ENCODE measurements at places on chromosomes 3 and 15. TPM values are rescaled to one million over a fixed set of nuclear protein-coding genes. Genes with fewer than 3 reads are reported as not detected.

PSMD2 gene
- 276 TPM for total RNA-seq

P2RY14 gene
- not detected for total RNA-seq

SMAD6 gene
- 0.83 TPM for total RNA-seq

NANOGP8 gene
- not detected for total RNA-seq

HRG gene
- not detected for total RNA-seq

TGM5 gene
- 1.2 TPM for total RNA-seq

SLC25A20 gene
- 17.8 TPM for total RNA-seq

GSK3B gene
- 96.4 TPM for total RNA-seq

DLL4 gene
- total RNA-seq: not detected

ITIH1 gene
- total RNA-seq: not detected

CAMK2N2 gene
- total RNA-seq: 3.7 TPM

CCR3 gene
- total RNA-seq: not detected

MUC13 gene
- not detected for total RNA-seq

PAK6 gene
- total RNA-seq: 22.3 TPM

CCR8 gene
- not detected for total RNA-seq

CTXN2 gene
- total RNA-seq: not detected

Measured in mammary epithelial cell (primary cell).